Ovary (tissue), 10 donors: ENCODE measurements at places on chromosomes 6 and 20. TPM values are rescaled to one million over a fixed set of nuclear protein-coding genes. Genes with fewer than 3 reads are reported as not detected.

Gene JARID2
- 6.1 TPM for total RNA-seq

Gene TRIM10
- not detected for total RNA-seq

Gene ADGRF1
- total RNA-seq = 0.24 TPM

Gene DEFB121
- total RNA-seq = not detected

Gene CAP2
- 5.7 TPM for total RNA-seq

Gene KCNK17
- not detected for total RNA-seq
